ENCODE measurements at places on chromosomes 6 and 20. TPM values are rescaled to one million over a fixed set of nuclear protein-coding genes. Genes with fewer than 3 reads are reported as not detected.

BTBD3 gene
- 59.8 TPM for total RNA-seq

AGER gene
- 6.0 TPM for total RNA-seq

NOX3 gene
- 2.1 TPM for total RNA-seq

VSTM2L gene
- 4.7 TPM for total RNA-seq

FBXO30 gene
- 12.5 TPM for total RNA-seq

IP6K3 gene
- 11.6 TPM for total RNA-seq

ZBTB12 gene
- 14.4 TPM for total RNA-seq

CPNE5 gene
- 14.2 TPM for total RNA-seq

RUNX2 gene
- 3.3 TPM for total RNA-seq

XKR7 gene
- 0.23 TPM for total RNA-seq

NKAIN4 gene
- 27.2 TPM for total RNA-seq

WFDC10B gene
- total RNA-seq, result not detected
